ENCODE measurements at places on chromosomes 3 and 15. TPM values are rescaled to one million over a fixed set of nuclear protein-coding genes. Genes with fewer than 3 reads are reported as not detected.

GOLGA8O gene
- 0.50 TPM for total RNA-seq

HEG1 gene
- total RNA-seq = 6.4 TPM

TLR9 gene
- not detected for total RNA-seq

ALPK3 gene
- total RNA-seq = 0.03 TPM

FOXL2 gene
- 3.3 TPM for total RNA-seq

PRSS50 gene
- not detected for total RNA-seq

LTK gene
- total RNA-seq = not detected

GOLGA8N gene
- total RNA-seq = 0.96 TPM

STRA6 gene
- 63.6 TPM for total RNA-seq

FEM1B gene
- 28.5 TPM for total RNA-seq

MLF1 gene
- 24.0 TPM for total RNA-seq

KBTBD13 gene
- not detected for total RNA-seq

TAGLN3 gene
- total RNA-seq = not detected

LDHAL6B gene
- not detected for total RNA-seq

SEMA5B gene
- total RNA-seq = 0.29 TPM

CYP1A1 gene
- total RNA-seq = 2.0 TPM

TGM4 gene
- total RNA-seq = 0.08 TPM

TMIE gene
- total RNA-seq = 0.17 TPM

GOLGA8G gene
- not detected for total RNA-seq

BFSP2 gene
- total RNA-seq = not detected

ADGRG7 gene
- not detected for total RNA-seq

LHFPL4 gene
- total RNA-seq = 0.78 TPM

AP3B2 gene
- 0.40 TPM for total RNA-seq

EPB42 gene
- total RNA-seq = not detected

NANOGP8 gene
- not detected for total RNA-seq

VGLL3 gene
- 10.3 TPM for total RNA-seq

ACKR2 gene
- 0.07 TPM for total RNA-seq

SRP14 gene
- 271 TPM for total RNA-seq

Data from A549 treated with CpdA at 1 μM for 4 hours (cell line).